ENCODE measurements at places on chromosomes 1 and 21. TPM values are rescaled to one million over a fixed set of nuclear protein-coding genes. Genes with fewer than 3 reads are reported as not detected.

G0S2 gene
- total RNA-seq: 1.4 TPM

GCLM gene
- 16.9 TPM for total RNA-seq

CFHR1 gene
- not detected for total RNA-seq

PFKL gene
- 88.8 TPM for total RNA-seq

LIN28A gene
- not detected for total RNA-seq

RIMKLA gene
- total RNA-seq: 0.68 TPM

LCK gene
- 284 TPM for total RNA-seq

SSX2IP gene
- 11.2 TPM for total RNA-seq

ATP5PB gene
- total RNA-seq: 332 TPM

DNA sequence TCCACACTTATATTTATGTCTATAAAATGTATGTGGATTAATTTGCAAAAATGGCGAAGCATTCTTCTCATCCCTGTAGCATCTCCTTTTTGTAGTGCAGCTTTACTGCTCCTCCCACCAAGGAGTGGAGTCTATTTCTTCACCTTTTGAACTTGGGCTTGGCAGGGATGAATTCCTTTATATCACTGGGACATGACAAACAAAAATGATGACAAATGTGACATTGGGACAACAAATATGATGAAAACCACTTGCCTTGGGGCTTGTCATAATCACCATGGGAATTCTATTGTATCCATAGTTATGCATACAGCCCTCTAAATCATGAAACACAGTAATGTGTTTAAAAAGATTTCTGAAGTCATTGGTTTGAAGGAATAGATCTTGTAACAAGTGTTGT is 155.0 kb downstream of the TNFSF18 start:
- DNase-seq: no peak

DNA sequence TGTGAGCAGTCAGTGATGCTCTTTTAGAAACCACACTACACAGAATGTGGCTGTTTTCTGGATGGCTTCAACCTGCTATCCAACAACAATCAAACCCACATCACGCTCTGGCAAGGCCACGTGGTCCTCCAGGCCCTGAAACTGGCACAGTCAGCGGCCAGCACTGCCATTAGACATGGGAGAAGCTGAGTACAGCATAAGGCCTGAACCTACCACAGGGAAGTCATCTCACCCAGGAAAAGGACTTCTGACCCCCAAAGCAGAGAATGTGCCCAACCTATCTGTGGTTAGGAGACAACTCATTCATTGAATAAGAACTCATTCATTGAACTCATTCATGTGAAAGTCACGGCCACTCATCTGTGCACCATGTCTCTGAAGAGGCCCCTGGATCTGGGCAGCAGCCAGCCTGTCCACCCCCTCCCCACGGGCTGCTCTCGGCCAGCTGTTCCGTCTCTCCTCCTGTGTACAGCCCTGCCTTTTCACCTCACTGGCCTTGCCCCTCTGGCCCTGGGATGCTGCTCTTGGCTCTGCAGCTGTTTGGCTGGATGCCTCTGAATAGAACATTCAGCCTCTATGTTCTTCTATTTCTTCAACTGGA is 41.1 kb downstream of the C1orf198 start:
- no peak for DNase-seq

DNA sequence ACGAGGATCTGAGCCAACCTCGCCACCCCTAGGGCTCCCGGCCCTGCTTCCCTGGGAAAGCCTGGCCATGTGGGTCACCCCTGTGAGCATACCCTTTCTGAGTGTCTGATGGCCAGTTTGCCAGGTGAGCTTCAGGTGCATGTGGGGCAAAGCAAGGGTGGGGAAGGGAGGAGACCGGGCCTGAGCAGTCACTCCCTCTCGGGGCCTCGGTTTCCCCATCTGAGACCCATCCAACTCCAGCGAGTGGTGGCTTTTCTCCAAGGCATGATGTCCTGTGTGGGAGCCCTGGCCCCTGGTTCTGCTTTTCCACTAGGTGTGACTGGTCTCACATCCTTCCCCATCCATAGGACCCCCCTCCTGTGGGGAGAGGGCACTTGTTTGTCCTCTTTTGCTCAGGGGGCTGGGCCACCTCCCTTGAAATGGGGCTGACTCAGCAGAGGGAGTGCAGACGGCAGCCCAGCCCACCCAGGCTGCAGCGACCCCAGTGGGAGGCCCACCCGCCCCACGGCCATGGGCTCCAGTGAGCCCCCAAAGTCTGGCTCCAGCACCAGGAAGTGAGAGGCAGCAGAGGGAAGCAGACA is 1.7 kb upstream of the WNT9A start:
- DNase-seq: peak; percentile 26

GRCh38 chr1:235491644-235492043 is 12.6 kb downstream of the B3GALNT2 start:
- no peak for DNase-seq

DNA sequence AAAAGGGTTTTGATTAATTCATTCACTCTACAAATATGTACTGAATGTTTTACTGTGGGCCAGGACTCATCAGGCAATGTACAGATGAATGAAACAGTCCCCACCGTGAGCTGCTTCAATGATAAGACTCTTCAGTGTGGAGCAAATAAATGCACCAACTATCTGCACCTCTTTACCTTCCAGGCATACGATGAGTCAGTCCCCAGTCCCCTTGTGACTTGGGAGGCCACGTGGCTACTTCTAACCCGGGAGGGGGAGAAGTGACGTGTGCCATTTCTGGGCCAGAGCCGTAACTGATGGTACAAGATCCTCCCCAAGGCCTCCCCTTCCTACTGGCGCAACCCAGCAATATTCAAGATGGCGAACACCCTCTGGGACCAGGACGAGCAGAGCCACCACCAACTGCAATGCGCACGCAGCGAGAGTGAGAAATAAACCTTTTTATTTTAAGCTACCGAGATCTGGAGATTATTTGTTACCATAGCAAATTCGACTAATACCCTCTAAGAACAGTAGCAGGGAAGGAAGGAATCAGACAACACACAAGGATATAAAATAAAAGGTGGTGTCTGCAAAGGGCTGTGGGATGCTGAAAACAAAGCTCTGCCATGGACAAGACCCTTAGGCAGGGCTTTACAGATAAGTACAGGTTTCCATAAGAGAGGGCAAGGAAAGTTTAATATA is 74.5 kb downstream of the NPHP4 start:
- DNase-seq: no peak

- DNase-seq: no peak
Measured at GRCh38 chr1:99326215-99326949, 62.1 kb downstream of the PLPPR4 start.

DNA sequence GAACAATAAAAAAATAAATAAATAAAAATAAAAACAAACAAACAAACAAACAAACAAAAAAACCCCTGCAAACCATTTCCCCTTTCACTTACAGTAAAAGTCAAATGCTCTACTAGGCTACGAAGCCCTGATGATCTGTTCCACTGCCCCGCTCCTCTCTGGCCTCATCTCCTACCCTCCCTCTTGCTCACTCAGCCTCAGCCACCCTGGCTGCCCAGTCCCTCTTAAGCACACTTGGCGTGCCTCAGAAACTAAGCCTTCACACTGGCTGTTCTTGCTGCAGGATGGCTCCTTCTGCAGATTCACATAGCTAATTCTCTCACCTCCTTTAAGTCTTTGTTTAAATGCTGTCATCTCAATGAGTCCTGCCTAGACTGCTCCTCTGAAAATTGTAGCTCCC is 30.8 kb upstream of the UHMK1 start:
- no peak for DNase-seq

GRCh38 chr1:99228153-99228552 is 36.1 kb upstream of the PLPPR4 start:
- DNase-seq: no peak

DNA sequence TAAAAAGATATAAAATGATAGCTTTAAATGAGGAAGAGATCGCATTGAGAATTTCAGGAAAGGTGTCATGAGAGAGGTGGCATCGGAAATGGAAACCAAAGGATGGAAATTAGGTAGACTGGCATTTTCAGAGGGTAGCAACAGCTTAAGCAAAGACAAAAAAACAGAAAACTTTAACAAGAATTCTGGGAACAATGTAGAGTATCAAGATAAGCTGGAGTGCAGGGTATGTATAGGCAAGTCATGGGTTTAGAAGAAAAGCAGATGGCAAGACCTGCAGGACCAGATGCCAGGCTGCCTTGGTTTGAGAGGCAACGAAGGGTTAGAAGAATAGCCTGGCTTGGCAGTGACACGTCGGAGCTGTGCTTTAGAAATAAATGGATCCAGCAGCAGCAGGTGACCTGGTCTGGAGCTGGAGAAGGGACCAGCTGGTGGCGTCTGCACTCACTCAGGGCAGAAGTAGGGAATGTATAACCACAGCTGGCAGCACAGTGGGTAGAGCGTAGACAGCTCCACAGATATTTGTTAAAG is 149.4 kb upstream of the TIAM1 start:
- no peak for DNase-seq

DNA sequence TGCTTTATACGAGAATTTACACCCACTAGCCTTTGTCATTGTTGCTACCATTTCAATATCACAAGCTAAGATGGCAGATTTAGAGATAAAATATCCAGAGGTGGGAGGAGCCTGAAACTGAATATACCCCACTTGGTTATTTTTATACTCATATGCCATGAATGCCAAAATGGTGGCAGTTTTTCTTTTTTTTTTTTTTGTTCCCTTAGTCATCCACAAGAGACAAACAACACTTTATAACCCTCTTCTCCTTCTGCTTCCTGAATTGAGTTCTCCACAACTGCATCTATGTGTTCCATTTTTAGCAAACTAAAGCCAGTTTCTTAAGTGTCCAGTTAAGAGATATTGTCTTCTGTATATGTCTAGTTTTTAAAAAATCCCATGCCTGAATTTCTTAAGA is 558.4 kb downstream of the LMO4 start:
- no peak for DNase-seq

GRCh38 chr1:227745568-227746265 is 10.5 kb downstream of the SNAP47 start:
- no peak for DNase-seq

GRCh38 chr1:62068978-62069377 is 125.7 kb upstream of the L1TD1 start:
- DNase-seq: no peak

DNA sequence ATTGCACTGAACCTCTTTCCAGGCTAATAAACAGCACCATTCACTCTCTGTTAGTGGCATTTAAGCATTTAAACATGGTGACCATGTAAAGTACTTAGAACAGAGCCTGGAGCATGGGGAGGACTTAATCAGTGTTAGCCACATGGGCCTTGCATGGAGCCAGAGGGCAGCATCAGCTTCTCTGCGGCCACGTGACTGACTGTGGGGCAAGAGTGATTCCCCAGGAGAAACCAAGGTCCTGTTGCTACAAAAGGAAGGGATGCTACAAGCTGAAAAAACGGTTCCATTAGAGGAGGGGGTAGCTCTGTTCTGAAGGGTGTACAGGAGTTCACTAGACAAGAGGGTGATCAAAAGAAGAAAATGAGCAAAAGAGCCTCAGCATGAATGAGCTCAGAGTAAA is 256.8 kb downstream of the MATN1 start:
- no peak for DNase-seq

GRCh38 chr1:220699044-220699443 is 8.9 kb downstream of the C1orf115 start:
- DNase-seq: no peak

- no peak for DNase-seq
Measured at GRCh38 chr1:236545621-236546169, 21.9 kb downstream of the LGALS8 start.

GRCh38 chr1:226531360-226532093 is 17.0 kb upstream of the STUM start:
- DNase-seq: no peak

DNA sequence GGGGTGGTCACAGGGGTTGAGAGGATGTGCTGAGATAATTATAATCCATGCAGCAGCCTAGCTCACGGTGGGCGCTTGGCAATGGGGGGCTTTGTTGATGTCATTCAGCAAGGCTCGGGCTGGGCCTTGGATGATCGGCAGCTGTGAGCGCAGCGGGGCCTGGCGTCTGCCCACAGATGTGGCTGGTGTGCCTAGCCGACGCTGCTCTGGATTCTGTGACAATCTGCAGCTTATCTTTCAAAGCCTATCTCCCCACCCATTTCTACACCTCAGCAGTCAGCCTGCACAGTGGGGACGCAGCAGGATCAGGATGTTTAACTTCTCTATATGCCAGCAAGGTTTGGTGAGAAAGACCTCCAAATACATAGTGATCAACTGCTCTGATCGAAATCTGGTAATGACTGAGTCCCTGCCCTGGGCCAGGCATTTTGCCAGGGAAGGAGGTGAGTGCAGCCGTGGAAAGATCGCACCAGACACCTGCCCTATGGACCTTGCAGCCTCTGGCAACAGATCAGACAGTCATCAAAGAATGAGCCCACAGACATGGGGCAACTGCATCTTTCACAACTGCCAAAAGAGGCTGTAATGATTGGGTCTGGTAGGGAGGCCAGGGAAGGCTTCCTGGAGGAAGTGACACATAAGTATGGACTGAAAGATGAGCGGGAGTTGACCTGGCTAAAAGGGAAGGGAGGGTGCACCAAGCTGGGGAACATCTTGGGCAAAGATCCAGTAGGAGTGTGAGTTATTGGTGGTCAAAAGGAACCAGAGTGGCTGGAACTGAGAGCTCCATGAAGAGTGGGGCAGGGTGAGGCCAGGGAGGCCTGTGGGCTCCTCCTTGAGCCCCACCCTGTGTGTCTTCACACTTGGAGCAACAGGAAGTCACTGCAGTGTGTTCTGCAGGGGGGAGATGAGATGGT is 35.3 kb downstream of the EPHB2 start:
- DNase-seq: no peak

DNA sequence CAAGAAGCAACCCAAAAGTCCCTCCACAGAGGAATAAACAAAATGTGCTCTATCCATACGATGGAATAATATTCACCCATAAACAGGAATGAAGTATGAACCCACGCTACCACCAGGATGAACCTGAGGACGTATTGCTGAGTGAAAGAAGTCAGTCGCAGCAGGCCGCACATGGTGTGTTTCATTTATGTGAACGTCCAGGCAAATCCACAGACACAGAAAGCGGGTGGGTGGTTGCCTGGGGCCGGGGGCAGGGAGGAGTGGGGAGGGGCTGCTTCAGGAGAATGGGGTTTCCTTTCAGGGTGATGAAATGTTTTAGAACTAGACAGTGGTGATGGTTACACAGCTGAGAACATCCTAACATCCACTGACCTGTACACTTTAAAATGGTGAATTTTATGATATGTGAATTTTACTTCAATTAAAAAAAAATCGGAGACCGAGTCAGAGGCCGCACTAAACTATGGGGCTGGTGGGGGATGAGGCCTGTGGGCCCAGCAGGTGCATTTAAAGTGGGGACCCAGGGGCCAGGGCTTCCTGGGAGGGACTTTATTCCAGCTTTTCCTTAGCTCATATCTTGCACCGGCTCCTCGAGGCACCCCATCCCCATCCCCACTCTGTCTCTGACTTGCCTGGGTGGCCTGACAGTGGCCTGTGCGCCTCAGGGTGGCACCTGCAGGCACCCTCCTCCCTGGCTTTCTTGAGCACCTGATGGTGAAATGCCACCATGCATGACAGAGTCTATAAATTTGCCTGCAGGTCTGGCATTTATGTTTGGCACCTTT is 392.6 kb upstream of the VAMP3 start:
- no peak for DNase-seq

- no peak for DNase-seq
Measured at GRCh38 chr1:169047074-169047473, 59.4 kb upstream of the ATP1B1 start.

GRCh38 chr1:33649759-33650158 is 177.3 kb downstream of the ZSCAN20 start:
- DNase-seq: no peak

- no peak for DNase-seq
Measured at GRCh38 chr1:246355411-246356230, 151.5 kb downstream of the SMYD3 start.

Data from activated naive CD4-positive, alpha-beta T cell treated with anti-CD3 and anti-CD28 coated beads, Interleukin-2, amount 50 U/mL, for 72 hours (primary cell).